Activated naive CD8-positive, alpha-beta T cell treated with anti-CD3 and anti-CD28 coated beads for 36 hours (primary cell): ENCODE measurements at places on chromosomes 11 and 22.

GRCh38 chr11:65630215-65630614, 7.7 kb upstream of the SIPA1 start:
- H3K4me1 ChIP-seq, result peaks cover 5% of the 10 kb centered on the region
- no peak for DNase-seq

DNA sequence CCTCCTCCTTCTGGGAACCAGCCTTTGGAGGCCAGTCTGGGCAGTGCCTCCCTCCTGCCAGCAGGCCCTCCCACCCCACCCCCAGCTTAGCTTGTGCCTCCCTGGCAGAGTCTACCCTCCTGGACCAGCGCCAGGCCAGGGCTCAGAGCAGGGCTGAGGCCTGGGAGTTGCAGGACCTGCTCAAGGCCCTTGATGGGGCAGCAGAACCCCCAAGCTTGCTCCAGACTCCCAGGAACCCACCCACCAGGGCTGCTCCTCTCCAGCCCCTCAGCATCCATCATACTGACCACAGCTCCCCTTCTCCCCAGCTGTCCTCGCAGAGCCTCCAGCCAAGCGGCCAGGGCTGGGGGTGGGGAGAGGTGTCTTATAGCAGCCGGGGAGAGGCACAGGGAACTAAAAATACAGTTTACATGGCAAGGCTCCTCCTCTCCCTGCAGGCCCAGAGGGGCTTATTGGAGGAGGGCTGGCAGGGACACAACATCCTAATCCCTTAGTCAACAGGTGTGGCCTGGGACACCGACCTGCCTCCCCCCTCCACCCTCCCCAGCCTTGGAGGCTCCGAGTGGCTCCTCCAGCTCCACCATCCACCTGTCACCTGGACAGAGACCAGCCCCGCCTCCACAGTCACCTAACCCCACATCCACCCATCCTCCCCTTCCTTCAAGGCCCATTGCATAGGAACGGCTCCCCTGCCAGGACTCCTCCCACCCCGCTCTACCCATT, 5.2 kb upstream of the MB start:
- H3K27ac ChIP-seq, result no peak overlapping the region
- H3K27me3 ChIP-seq, result peaks cover 5% of the 10 kb centered on the region
- no peak overlapping the region for H3K4me3 ChIP-seq
- H3K36me3 ChIP-seq, result no peaks in the 10 kb centered on the region
- DNase-seq, result no peak

DNA sequence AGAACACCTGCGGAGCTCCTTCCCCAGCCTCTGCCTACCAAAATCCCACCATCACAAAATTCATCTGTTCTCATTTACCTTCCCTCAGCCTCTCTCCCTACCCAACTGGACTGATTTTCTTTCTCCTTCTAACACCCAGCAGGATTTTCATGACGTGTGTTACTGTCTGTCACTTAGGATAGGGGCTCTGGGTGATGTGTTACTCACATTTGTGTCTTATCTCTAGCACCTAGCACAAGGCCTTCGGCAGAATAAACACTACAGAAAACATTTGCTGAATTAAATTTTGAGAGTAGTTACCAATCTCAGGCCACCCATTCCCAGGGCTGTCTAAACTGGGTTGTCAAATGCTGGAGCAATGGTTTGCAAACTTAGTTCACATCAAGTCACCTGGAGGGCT, 88.0 kb downstream of the NTM start:
- peaks cover under 1% of the 10 kb centered on the region for H3K27me3 ChIP-seq
- H3K36me3 ChIP-seq, result no peaks in the 10 kb centered on the region
- no peak for DNase-seq
- no peak overlapping the region for H3K27ac ChIP-seq
- no peaks in the 10 kb centered on the region for H3K4me1 ChIP-seq

DNA sequence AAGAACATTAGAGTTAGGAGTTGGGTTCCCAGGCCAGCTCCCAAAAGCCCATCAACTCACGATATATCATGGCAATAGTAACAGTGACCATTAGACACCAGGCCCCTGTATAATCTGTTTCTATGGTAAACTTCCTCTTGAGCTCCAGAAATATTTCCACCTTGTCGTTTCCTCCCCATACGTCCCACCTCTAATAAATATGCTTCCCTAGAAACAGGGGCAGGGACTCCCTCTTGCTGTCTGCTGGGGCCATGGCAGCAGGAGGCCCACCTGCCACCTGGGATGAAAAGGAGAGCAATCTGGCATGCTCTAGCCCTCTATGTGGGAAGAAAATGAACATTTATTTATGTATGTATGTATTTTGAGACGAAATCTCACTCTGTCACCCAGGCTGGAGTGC, 32.2 kb upstream of the AMOTL1 start:
- no peak overlapping the region for H3K27ac ChIP-seq
- no peaks in the 10 kb centered on the region for H3K36me3 ChIP-seq
- H3K4me1 ChIP-seq, result peaks cover 8% of the 10 kb centered on the region
- DNase-seq, result no peak
- peaks cover 13% of the 10 kb centered on the region for H3K27me3 ChIP-seq

- no peaks in the 10 kb centered on the region for H3K36me3 ChIP-seq
- H3K4me1 ChIP-seq, result no peaks in the 10 kb centered on the region
- H3K27me3 ChIP-seq, result peaks cover 44% of the 10 kb centered on the region
- no peak overlapping the region for H3K27ac ChIP-seq
- no peak overlapping the region for H3K4me3 ChIP-seq
- DNase-seq, result no peak
These were observed 295.1 kb downstream of the MIAT start for GRCh38 chr22:26952451-26953011.

DNA sequence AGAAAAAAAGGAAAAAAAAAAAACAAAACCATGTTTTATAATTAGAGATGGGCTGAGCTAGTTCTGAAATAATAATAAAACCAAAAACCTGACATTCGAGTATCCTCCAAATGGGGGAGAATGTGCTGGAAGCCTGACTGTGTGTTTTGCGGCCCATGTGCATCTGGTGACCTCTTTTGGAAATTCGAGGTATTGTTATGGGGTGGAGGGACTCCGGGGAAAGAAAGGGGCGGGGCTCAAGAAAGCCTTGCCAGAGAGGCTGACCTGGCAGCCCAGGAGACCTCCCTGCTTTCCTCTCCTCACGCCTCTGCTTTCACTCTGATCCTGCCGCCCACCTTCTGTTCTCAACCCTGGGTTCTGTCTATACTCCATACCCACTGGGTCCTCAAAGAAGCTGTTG, 72.9 kb downstream of the CTTN start:
- no peaks in the 10 kb centered on the region for H3K27me3 ChIP-seq
- H3K4me1 ChIP-seq, result peaks cover 6% of the 10 kb centered on the region
- no peak overlapping the region for H3K4me3 ChIP-seq
- DNase-seq, result peak; percentile 13
- H3K36me3 ChIP-seq, result no peaks in the 10 kb centered on the region

DNA sequence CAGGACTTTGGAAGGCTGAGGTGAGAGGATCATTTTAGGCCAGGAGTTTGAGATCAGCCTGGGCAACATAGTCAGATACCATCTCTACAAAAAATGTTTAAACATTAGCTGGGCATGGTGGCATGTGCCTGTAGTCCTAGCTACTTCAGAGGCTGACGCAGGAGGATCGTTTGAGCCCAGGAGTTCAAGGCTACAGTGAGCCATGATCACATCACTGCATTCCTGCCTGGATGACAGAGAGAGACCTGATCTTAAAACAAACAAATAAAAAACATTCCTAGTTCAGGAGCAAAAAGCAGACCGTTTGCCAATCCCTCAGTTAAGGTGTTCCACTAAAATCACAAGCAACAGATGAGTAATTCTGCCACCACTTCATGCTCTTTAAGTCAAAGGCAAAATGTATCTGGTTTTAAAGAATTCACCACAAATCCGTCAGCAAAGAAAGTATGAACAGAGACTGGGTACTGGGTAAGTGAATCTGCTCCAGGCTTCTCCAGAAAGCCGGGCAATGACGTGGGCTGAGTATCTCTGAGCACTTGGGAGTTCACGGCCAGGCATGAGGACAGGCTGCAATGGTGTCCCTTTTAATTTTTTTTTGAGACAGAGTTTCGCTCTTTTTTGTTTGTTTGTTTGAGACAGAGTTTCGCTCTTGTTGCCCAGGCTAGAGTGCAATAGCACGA, 19.5 kb downstream of the CLTCL1 start:
- no peak overlapping the region for H3K4me3 ChIP-seq
- H3K36me3 ChIP-seq, result no peaks in the 10 kb centered on the region
- no peak for DNase-seq
- no peaks in the 10 kb centered on the region for H3K27me3 ChIP-seq

- H3K27ac ChIP-seq, result no peak overlapping the region
- H3K4me1 ChIP-seq, result peaks cover 9% of the 10 kb centered on the region
- DNase-seq, result no peak
- H3K4me3 ChIP-seq, result no peak overlapping the region
- H3K36me3 ChIP-seq, result no peaks in the 10 kb centered on the region
- H3K27me3 ChIP-seq, result peaks cover 5% of the 10 kb centered on the region
These were observed 43.0 kb downstream of the BTG4 start for GRCh38 chr11:111469200-111469599.

DNA sequence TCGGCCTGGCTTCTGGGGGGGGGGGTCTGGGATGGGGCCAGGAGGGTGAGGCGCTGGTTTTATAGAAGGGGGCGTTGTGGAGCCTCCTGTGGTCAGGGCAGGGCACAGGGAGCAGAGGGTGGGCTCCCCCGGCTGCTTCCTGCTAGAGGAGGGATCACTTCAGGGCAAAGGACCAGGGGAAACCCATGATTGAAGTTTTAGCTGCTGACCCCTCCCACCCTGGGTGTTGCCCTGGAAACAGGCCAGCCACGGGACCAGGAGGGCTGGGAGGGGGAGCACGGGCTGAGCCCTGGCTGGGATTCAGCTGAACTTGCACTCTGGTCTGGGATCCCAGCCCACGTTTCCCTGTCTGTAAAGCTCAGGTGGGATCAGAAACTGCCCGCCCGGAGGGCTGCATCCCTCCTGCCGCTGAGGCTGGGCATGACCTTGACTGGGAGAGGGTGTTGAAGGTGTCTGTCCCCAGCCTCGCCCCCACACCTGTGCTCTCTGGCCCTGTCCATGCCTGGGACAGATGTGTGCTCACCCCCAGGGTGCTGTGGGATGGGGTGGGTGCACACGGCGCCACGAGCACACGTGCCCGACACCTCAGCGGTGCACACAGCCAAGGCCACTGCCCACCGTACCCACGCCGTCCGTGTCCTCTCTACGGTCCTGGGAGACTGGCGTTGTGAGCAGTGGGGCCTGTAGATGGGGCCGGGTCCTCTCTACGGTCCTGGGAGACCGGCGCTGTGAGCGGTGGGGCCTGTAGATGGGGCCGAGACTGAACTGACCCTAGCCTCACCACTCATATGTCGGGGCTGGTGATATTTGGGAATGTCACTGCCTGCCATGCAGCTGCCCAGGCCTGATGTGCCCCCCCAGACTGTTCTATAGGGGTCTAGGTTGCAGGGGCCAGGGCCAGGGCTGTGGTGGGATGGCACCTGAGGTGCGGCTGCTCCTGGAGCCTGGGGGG, 2.3 kb downstream of the TSPAN4 start:
- H3K36me3 ChIP-seq, result peaks cover 6% of the 10 kb centered on the region
- H3K4me1 ChIP-seq, result peaks cover 23% of the 10 kb centered on the region
- no peaks in the 10 kb centered on the region for H3K27me3 ChIP-seq
- no peak overlapping the region for H3K27ac ChIP-seq
- H3K4me3 ChIP-seq, result peak overlapping the region; percentile 37
- peak; percentile 56 for DNase-seq

DNA sequence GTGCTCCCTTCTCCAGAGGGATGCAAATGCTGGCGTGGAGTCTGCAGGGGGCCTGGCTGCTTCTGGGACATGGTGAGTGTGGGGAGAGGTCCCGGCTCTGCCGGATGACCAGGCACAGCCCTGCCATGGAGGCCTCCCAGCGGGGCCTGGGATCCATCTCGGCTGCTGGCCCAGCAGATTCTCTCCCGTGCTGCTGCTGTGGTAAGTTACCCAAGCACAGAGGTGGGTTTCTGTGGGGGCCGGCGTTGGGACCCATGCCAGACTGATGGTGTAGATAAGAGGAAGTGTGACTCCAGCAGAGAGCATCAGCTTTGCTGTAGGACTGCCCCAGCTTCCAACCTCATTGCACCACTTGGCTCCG, 147.5 kb upstream of the B3GAT1 start:
- DNase-seq, result no peak
- H3K4me1 ChIP-seq, result no peaks in the 10 kb centered on the region
- peaks cover 4% of the 10 kb centered on the region for H3K27me3 ChIP-seq
- no peak overlapping the region for H3K4me3 ChIP-seq

- H3K36me3 ChIP-seq, result no peaks in the 10 kb centered on the region
- peaks cover 31% of the 10 kb centered on the region for H3K27me3 ChIP-seq
- DNase-seq, result no peak
- no peak overlapping the region for H3K27ac ChIP-seq
These were observed 99.4 kb downstream of the SHANK2 start for GRCh38 chr11:71153005-71153390.
